ENCODE measurements at places on chromosomes 4 and X. TPM values are rescaled to one million over a fixed set of nuclear protein-coding genes. Genes with fewer than 3 reads are reported as not detected.
A peak's percentile ranks its signal among the peaks of the same experiment; 100 is the strongest.

GRCh38 chrX:71910643-71910985, at the start of gene NHSL2:
NHSL2 (plus strand) TSS chrX:71910845.
- DNase-seq, result peak; percentile 62

- DNase-seq, result peak; percentile 88
These were observed 129.6 kb downstream of the ZNF330 start for GRCh38 chr4:141350122-141350905.

DNA sequence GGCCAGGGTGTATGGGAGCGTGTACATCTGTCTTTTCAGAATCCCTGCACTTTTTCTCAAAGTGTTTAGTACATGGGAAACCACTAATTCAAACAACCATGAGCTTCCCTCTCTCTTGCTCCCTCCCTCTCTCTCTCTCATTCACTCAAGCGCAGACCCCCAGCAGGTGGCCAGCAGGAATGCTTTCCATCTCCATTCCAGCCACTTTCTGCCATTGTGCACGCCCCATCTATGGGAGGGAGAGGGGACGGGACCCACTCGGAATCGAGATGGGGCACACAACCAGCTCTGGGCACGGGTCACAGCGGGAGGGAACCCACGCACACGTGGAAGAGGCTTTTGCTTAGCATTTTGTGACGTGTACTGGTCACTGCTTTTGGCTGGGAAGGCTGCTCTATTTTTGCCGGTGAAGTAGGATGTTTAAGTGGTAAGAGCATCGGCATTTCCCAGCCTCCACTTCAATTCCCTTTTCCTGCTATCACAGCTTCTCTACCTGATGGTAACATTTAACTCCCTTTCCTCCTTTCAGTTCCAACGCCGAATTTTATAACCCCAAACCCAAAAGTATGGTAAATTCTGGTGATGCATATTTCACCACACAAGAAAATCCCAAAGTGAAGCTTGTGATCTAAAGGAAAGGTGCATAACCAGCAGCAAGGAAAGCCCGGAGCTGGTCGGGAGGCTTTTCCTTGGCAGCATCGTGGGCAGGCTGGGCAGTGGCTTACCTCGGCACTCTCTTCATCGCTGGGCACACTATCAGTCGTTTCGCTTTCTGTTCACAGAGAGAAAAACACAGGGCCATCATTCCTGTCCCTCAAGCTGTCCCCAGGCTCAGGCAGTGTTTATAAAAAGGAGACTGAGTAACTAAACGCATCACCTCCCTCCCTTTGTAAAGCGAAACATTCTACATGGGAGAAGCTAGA, 84.1 kb downstream of the IRF2 start:
- DNase-seq, result no peak

GRCh38 chr4:107815158-107815557, 9.6 kb upstream of the SGMS2 start:
- no peak for DNase-seq

DNA sequence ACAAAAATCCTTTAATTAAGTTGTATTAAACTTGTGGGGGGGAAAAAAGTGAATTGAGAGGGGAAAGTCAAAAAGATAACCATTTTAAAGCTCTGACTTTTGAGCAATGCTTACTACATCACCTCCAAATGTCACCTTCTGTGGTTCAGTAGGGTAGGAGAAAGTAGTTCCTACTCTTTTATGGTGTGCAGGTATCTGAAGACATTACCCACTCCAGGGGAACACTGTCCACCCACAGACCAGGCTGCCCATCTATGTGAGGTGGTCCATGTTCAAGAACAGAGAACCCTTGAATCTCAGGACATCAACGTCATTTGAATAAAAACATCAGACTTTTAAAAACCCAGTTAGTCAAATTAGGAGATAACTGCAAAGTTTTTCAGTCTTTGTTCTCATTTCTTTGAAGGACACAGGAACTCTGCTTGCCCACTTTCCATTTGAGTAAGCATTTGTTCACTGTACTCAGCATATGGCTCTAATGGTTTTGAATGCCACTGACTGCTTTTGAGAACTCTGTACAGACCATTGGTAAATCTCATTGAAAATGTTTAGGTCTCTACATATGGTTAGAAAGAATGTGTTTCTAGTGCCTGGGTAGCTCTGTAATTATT, 18.4 kb downstream of the NMU start:
- no peak for DNase-seq

GRCh38 chr4:3809028-3809427, 42.8 kb downstream of the ADRA2C start:
- no peak for DNase-seq

DNA sequence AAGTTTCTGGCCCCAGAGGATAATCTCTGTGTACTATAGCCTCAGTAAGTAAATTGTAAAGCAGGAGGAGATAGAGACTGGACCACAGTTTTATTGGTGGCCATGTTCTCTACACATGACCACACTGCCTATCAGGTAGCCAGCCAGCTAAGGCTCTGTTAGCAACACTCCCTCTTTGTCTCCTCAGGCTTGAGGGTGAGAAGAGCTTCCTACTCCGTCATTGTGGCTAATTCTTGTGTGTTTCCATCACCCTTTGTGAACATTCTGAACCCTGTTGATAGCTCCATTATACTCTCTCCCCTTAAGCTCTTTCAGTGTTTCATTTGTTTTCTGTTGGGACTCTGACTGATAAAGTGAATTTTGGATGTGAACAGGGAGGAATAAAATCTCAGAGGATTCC, 233.4 kb downstream of the CFAP299 start:
- no peak for DNase-seq

- no peak for DNase-seq
These were observed 79.4 kb upstream of the EFNB1 start for GRCh38 chrX:68749426-68749825.

DNA sequence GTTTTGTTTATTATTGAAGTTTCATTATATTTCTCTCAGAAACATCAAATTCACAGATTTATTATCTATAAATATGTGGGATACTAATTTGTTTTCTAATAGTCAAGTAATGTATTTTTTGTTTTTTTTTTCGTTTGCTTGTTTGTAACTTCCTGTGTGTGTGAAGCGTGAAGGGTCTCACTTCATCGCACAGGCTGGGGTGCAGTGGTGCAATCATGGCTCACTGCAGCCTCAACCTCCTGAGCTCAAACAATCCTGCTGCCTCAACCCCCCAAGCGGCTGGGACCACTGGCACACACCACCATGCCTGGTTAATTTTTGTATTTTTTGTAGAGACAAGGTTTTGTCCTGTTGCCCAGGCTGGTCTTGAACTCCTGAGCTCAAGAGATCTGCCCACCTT, 55.1 kb downstream of the SH3RF1 start:
- no peak for DNase-seq

DNA sequence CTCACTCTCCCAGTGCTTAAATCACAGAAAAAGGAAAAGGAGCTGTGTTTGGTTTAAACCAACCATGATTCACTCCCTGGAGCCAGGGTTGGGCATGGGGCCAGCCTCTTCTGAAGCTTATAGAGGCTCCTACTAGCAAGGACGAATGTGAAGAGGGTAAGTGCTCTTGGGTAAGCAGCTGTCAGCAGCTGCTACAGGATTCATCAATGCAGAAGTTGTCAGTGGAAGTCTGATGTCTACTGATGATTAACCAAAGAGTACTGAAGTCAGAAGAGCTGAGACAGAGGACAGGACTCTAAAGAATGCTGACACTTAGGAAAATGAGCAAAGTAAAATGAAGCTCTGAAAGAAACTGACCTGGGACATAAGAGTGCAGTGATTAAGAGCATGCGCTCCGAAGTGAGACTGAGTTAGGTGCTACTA, 32.7 kb upstream of the JADE1 start:
- peak; percentile 86 for DNase-seq

GRCh38 chr4:15945516-15945915, 7.0 kb upstream of the FGFBP1 start:
- no peak for DNase-seq

GRCh38 chr4:128597500-128597899, 212.0 kb upstream of the JADE1 start:
- no peak for DNase-seq

DNA sequence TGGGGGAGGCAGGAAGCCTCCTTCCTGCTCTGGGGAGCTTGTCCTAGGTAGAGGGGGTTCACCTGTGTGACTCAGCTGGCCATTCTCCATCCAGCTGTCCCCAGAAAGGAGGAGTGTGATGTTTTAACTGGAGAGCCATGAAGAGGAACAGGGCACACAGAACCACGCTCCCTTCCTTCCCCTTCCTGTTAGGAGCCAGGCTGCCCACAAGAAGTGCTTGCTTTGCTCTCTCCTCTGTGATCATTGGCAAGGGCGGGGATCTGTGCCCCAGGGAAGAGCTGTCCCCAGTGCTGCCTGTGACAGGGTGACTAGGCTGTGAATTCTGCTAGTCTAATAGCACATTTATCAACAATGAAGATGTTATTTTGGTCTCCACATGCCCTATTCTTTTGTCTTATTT, 169.6 kb upstream of the GATB start:
- DNase-seq, result no peak

DNA sequence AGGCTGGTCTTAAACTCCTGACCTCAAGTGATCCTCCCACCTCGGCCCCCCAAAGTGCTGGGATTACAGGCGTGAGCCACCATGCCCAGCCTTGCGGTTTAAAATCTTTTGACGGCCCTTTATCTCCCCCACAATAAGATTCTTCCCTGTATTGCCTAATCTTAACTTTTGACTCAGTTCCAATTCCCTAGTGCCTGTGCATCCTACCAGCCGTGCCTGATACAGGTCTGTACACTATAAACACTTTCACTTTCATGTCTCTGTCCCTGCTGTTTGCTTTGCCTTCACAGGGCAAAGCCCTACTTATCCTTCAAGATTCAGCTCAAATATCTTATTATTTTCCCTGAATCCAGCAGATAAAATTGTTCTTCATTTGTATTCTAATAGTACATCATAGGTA, 74.6 kb downstream of the WDR44 start:
- peak; percentile 4 for DNase-seq

GRCh38 chr4:188551156-188551555, 411.9 kb downstream of the TRIML1 start:
- no peak for DNase-seq

DNA sequence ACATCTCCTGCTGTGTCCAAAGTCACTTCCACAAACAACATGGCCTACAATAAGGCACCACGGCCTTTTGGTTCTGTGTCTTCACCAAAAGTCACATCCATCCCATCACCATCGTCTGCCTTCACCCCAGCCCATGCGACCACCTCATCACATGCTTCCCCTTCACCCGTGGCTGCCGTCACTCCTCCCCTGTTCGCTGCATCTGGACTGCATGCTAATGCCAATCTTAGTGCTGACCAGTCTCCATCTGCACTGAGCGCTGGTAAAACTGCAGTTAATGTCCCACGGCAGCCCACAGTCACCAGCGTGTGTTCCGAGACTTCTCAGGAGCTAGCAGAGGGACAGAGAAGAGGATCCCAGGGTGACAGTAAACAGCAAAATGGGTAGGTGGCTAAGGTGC, 123.9 kb downstream of the PDLIM5 start:
- no peak for DNase-seq

- no peak for DNase-seq
These were observed 2451.8 kb downstream of the PCDH7 start for GRCh38 chr4:33171873-33172525.

DNA sequence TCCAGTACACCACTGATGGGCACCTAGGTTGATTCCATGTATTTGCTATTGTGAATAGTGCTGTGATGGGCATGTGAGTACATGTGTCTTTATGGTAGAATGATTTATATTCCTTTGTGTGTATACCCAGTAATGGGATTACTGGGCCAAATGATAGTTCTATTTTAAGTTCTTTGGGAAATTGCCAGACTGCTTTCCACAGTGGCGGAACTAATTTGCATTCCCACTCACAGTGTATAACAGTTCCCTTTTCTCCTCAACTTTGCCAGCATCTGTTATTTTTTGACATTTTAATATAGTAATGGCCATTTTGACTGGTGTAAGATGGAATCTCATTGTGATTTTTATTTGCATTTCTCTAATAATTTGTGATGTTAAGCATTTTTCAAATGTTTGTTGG, 25.9 kb downstream of the CC2D2A start:
- no peak for DNase-seq

DNA sequence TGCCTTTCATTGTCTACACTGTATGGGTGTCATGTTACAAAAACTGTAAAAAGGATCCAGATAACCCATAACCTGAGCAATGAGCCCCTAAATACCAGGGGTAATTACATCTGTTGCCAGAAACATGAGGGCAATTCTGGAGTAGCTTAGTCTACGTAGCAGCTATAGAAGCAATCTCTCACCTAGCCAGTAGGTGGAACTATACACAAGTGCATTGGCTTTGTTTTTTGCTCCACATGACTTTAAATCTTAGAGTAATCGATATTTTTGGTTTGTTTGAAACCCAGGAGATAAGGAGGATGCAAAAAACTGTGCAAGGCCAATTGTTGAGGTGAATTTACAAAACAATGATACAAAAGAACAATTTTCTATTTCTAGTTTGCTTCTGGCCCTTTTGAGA, 57.5 kb downstream of the GPR82 start:
- peak; percentile 6 for DNase-seq

DNA sequence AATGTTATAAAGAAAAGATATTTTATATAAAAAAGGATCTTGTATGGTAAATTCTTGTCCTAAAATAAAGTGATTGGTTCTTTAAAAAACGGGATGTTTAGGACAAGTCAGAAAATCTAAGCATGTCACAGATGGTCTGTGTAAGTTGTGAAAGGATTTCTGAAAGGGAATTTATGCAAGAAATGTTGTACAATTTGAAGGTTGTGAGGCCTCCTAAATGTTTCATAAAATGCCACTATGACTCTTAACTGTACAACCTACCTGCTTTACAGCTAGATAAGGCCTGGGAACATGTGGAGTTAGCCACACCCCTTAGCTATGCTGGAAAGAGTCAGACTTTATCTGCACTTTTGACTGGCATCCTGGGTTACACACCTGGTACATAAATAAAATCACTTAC, 951.5 kb upstream of the POU3F4 start:
- no peak for DNase-seq

DNA sequence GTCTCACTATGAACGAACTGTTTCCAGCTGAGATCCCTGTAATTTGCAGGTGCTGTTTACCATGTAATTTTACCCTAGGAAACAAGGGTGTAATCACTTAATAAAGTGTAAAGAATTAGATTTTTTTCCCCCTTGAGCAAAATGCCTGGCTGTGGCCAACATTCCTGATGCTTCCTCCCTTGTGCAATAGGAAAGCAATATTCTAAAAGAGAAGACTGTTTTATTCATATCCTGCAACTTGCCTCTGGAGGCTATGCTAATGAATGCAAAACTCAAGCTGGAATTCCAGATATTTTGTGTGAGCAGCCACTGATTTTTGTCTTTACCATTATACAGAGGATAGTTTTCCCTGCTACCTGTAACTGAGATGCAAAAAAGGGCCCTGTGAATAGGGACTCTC, 98.0 kb downstream of the AWAT2 start:
- no peak for DNase-seq

The GRIA3 gene
- not detected for total RNA-seq

The ETDB gene
- not detected for total RNA-seq

The TMEM156 gene
- total RNA-seq, result 8.4 TPM

The NOX1 gene
- total RNA-seq, result 0.18 TPM

The HSPA4L gene
- 8.8 TPM for total RNA-seq

The SPARCL1 gene
- not detected for total RNA-seq

The SSX4B gene
- not detected for total RNA-seq

The IQSEC2 gene
- 9.8 TPM for total RNA-seq

The SPATA4 gene
- total RNA-seq, result not detected

The SGMS2 gene
- 20.8 TPM for total RNA-seq

The TMPRSS11D gene
- not detected for total RNA-seq

Data from HT1080 (cell line).